Activated naive CD4-positive, alpha-beta T cell (primary cell): ENCODE measurements at places on chromosomes 2 and 18.

DNA sequence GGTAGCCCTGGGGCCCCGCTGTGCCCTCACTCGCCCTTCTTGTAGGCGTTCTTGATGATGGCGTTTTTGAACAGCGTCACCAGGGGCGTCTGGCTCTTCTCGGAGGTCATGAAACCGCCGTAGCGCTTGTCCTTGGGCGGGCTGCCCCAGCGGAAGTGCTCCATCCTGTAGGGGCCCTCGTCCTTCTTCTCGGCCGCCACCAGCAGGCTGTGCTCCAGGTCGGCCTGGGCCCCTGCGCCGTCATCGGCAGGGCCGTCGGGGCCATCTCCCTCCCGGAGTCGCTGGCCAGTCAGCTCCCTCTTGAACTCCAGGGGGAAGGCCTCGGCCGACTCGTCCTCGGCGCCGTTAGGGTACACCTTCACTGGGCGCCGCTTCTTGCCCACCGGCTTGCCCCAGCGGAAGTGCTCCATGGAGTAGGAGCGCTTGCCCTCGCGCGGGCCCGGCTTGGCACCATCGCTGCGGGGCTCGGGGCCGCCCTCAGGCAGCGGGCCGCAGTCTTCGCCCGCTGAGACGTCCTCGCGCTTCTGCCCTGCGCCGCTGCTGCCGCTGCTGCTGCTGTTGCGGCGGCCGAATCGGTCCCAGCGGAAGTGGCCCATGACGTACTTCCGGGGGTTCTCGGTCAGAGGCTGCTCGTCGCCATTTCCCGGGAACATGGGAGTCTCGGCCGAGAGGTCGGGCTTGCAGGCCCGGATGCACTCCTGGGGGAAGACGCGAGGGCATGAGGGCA, 7.2 kb downstream of the POMC start:
- DNase-seq: peak; percentile 21

DNA sequence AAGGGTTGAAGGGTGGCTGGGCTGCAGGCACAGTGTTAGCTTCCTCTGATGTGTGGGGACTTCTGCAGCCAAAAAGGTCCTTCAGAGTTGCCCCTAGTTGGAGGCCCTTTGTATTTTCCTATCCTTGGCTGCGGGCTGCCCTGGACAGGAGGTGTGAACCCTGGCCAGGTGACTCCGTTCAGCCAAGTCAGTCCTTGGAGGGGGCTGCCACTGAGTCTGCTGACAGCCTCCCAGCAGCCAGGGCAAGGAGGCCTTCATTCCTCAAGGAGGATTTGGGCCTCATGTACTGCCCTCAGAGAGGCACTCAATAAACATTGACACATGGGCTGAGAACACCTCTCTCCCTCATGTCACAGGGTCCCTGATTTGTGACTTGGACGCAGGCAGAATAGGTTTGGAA, 62.4 kb downstream of the MAPK4 start:
- no peak for DNase-seq

DNA sequence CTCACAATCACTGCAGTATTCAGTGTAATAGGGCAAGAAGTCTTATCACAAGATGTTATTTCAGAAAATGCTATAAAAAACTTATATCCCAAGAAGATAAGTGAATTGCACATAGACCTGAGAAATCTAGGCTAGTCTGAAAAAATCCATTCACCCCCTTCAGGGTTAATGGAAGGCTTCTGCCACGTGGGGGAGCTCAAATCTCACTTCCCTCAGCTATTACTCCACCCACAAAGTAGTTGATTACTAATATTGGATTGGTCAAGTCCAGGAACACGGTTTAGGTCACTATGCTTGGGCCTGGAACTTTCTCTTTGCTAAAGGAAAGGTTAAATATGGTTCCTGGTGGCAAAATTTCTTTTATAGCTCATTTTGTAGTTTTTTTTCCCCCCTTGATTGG, 51.2 kb upstream of the ADAM23 start:
- no peak for DNase-seq

DNA sequence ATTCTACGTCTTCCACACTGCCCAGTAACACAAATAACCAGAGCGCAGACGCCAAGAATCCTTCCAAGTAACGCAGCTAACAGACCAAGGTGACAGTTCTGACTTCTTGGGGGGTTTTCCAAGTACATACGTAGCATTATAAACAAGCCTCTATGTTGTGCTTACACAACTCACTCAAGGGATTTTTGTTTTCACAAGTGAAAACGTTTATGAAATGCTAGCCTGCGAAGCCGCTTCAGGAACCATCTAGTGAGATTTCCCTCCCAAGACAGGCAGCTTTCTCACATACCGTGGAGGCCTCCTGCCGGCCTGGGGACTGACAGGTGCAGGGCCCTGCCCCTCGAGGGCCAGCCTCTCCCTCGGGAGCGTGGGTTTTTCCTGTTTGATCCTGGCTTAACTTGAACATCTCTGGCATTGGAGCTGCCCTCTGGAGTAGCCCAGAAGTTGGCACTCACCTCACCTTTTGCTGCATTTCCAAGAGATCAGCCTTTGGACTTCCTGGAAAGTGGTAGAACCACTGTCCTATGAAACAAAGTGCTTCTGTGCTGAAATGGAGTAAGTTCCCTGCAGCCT, 151.1 kb downstream of the MBP start:
- no peak for DNase-seq

GRCh38 chr18:35050705-35051195, 9.5 kb downstream of the MAPRE2 start:
- no peak for DNase-seq

GRCh38 chr2:147255812-147256211, 589.0 kb upstream of the ACVR2A start:
- no peak for DNase-seq

DNA sequence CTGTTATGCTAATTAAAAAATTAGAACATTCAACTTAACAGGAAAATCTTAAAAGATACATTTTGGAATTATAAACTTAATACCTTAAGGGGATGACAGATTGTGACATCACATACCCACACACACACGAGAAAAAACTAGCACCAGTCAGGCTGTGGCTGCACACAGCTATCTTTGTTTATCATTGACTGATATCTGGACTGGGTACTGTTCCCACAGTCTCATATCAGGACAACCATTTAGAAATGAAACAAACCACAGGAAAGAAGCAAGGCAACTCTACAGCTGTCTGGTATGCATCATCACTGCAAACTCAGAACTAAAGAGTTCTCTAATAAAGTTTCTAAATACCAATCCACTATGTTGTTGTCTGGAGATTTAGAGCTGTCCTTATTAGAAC, 210.9 kb upstream of the SMAD7 start:
- DNase-seq: no peak

GRCh38 chr2:96164459-96165184, 19.4 kb upstream of the DUSP2 start:
- no peak for DNase-seq

- DNase-seq: peak; percentile 42
These were observed 83.3 kb upstream of the POMC start for GRCh38 chr2:25251422-25252273.

- no peak for DNase-seq
These were observed 172.5 kb downstream of the SMAD2 start for GRCh38 chr18:47758000-47758399.

DNA sequence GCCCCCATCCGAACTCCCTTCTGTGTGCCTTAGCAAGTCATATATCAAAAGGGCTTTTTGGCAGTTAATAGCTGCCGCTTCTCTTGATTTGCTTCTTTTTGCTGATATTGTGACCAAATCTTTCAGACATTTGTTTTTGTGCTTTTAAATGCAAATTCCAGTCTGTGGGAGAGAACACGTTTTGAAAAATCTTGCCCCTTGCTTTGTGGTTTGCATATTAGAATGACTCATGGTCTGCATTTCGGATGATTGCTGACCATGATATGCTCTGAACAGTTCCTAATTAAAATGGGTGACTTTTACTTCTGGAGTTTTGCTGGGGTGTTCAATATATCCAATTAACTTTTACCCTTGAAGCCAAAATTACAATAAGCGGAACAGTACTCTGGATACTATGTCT, 58.2 kb upstream of the ST6GAL2 start:
- DNase-seq: no peak

DNA sequence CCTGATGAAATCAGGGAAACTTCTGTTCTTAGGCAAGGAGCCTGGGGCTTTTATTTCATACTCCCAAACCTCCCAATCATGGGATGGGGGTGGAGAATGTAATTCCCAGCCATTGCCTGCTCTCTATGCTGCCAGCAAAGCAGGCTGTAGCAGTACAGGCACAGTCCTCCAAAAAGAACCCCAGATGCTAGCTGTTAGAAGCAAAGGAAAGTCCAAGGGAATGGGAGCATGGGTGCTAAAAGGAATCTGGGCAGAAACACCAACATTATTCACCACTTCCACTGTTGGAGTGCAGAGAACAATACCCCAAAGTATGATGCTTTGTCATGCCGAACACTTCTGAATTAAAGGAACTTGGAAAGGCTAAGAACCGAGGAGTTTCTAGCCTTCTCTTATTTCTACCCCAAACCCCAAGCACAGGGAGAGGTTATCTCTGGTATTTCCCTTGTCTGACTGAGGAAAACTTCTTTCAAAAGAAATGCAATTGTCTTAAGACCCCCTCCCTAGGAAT, 24.7 kb downstream of the MDH1 start:
- no peak for DNase-seq

GRCh38 chr2:10548626-10549025, 100.5 kb upstream of the ODC1 start:
- no peak for DNase-seq

- no peak for DNase-seq
These were observed 298.2 kb upstream of the NXPH2 start for GRCh38 chr2:139078376-139078775.

GRCh38 chr2:30224151-30224550, 7.2 kb upstream of the LBH start:
- DNase-seq: no peak

GRCh38 chr2:203431391-203432185, 103.4 kb downstream of the ABI2 start:
- DNase-seq: no peak

- DNase-seq: no peak
These were observed 202.4 kb downstream of the ETAA1 start for GRCh38 chr2:67599561-67599960.

GRCh38 chr2:46195819-46196218, 101.4 kb upstream of the EPAS1 start:
- DNase-seq: no peak
